Type B pancreatic cell (in vitro differentiated cells): ENCODE measurements at places on chromosomes 5 and 9.

DNA sequence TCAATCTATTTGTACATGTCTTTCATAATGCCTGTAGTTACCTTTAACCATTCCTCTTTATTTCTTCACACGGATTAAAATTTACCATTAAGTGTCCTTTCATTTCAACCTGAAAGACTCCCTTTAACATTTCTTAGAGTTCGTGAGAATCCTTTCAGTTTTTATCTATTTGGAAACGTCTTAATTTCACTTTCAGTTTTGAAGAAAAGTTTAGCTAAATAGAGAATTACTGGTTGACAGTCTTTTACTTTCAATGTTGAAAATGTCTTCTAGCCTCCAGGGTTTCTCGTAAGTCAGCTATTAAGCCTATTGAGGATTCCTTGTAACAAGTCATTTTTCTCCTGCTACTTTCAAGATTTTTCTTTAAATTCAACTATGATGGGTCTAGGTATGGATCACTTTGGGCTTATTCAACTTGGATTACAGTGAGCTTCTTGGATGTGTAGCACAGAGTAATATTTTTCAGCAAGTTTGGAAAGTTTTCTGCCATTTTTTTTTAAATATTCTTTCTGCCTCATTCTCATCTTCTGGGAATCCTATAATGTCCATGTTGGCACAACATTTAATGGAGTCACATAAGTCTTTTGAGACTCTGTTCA lies 48.5 kb downstream of the RFX3 start:
- no peak for DNase-seq

DNA sequence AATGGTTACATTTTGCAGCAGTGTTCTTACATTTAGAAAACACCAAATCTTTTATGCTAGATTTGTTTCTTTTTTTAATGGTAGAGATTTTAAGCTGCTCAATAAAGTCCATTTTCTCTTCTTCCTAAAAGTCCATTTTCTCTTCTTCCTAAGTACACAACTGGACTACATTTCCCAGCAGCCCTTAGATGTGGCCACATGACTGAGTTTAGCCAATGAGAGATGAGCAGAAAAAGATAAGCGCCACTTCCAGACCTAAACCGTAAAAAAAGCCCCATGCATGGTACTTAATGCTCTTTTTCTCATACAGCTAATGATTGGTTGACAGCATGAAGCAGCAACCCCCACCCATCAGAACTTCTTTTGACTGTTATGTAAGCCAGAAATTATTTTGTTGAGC lies 206.7 kb downstream of the FAM114A2 start:
- DNase-seq: no peak

DNA sequence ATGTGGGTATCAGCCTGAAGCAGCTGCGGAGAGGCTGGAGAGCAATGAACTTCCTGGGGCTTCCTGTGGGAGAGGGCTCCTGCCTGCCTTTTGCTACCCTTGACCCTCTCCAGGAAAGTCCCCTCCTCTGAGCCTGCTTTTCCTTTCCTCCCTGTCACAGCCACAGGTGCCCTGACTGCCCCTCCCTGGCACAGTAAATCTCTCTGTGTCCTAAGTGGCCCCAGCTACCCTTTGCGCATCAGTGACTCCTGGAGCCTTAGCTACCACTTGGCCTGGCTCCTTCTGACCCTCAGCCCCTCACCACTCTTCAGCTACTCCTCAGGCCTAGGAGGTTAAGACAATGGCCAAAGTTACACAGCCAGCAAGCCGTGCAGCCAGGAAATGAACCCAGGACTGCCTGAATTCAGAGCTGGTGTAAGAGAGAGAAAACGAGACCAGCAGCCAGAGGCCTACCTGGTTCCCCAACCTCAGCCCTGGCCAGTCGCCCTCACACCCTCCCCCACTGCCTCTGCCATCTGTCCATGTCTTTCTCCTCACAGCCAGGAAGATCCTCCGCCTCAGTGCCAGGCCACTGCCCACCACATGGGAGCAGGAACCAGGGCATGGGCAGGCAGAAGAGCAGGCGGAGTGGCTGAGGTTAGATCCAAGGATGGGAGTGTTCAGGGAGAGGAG lies 18.6 kb downstream of the CNTFR start:
- DNase-seq: no peak

DNA sequence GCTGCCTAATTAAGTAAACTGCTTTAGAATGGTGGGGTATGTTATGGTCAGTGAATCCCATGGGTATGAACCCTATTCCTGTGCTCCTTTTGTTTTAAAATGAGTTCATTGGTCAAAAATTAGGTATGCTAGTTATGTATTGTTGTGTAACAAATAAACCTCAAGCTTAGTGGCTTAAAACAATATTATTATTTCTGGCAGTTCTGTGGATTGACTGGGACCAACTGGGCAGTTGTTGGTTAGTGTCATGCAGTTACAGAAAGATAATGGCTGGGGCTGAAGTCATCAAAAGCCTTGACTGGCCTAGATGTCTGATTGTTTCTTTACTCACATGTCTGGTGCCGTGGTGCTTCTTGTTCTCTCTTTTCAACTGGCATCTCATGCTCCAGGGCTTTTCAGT lies 8.9 kb upstream of the PTAR1 start:
- no peak for DNase-seq

- DNase-seq: no peak
Observed at GRCh38 chr5:159824188-159825161, 91.8 kb upstream of the ADRA1B start.

DNA sequence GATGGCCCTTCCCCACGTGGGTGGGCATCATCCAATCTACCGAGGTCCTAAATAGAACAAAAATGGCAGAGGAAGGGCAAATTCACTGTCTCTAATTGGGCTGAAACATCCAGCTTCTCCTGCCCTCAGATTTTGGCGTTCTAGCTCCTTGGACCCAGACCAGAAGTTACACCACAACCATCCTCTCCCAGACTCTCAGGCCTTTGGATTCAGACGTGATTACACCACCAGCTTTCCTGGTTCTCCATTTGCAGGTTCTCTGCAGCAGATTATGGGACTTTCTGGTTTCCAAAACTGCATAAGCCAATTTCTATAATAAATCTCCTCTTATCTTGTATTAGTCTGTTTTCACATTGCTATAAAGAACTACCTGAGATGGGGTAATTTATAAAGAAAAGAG lies 73.6 kb upstream of the STARD4 start:
- no peak for DNase-seq

GRCh38 chr9:89025553-89025952 lies 34.3 kb downstream of the S1PR3 start:
- DNase-seq: no peak

GRCh38 chr9:126366366-126367011 lies 39.9 kb downstream of the MVB12B start:
- DNase-seq: no peak
